Vagina (tissue), 2 donors: ENCODE measurements at places on chromosomes 7 and 10. TPM values are rescaled to one million over a fixed set of nuclear protein-coding genes. Genes with fewer than 3 reads are reported as not detected.

GRCh38 chr7:4817178-4817901, 41.9 kb downstream of the AP5Z1 start:
- peaks cover 9% of the 10 kb centered on the region for H3K4me1 ChIP-seq
- no peak overlapping the region for H3K4me3 ChIP-seq

DNA sequence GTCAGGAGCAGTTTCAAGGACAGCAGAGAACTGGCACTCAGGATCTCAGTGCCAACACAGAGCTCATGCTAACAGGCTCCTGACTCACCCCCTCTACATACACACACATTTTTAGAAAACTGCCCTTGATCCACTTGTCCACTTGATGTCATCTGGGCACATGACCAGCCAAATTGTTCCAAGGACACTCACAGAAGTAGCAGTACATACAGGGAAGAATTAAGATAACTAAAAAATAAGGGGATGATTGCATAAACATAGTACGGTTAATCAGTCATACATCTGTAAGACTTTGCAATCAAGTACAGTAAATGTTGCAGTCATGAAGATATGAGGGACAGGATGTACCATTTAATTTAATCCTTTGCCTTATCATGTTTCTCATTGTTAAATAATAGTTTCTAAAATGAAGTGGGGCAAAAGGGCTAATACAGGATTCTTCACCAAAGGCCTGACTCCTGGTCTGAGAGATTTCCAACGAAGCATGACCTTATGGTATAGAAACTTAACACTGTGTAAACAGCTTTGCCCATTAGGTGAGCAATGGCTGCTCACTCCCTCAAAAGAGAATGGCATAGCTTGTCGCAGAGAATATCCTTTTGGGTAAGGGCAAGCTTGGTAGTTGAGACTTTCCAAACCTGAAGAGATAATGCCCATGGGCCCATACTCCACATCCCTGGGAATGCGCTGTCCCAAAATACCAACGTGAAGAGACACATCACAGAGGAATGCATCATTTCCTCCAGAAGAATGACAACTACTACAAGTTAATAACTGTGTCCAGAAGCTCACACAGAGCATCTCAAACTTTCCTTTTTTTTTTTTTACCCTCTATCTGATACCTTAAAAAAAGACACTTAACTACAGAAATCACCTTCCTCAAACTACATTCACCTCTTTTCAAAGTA, 94.1 kb downstream of the ARMH3 start:
- no peak overlapping the region for H3K4me3 ChIP-seq
- DNase-seq: no peak
- H3K27ac ChIP-seq: no peak overlapping the region

- no peaks in the 10 kb centered on the region for H3K27me3 ChIP-seq
- no peaks in the 10 kb centered on the region for H3K36me3 ChIP-seq
- H3K4me1 ChIP-seq: peaks cover 49% of the 10 kb centered on the region
- DNase-seq: no peak
- H3K27ac ChIP-seq: peak overlapping the region; percentile 60
Measured at GRCh38 chr10:102633848-102634247, 10.4 kb upstream of the TRIM8 start.

- H3K27ac ChIP-seq: no peak overlapping the region
- no peaks in the 10 kb centered on the region for H3K36me3 ChIP-seq
- no peaks in the 10 kb centered on the region for H3K27me3 ChIP-seq
- no peak overlapping the region for H3K4me3 ChIP-seq
Measured at GRCh38 chr7:157898261-157898660, 561.5 kb downstream of the DNAJB6 start.

- no peaks in the 10 kb centered on the region for H3K27me3 ChIP-seq
- H3K4me1 ChIP-seq: no peaks in the 10 kb centered on the region
- DNase-seq: no peak
Measured at GRCh38 chr10:28214219-28214618, 88.6 kb downstream of the MPP7 start.

GRCh38 chr10:103598654-103599115, 105.2 kb downstream of the NEURL1 start:
- H3K27me3 ChIP-seq: no peaks in the 10 kb centered on the region
- no peak for DNase-seq
- no peaks in the 10 kb centered on the region for H3K36me3 ChIP-seq
- H3K27ac ChIP-seq: peak overlapping the region; percentile 74

DNA sequence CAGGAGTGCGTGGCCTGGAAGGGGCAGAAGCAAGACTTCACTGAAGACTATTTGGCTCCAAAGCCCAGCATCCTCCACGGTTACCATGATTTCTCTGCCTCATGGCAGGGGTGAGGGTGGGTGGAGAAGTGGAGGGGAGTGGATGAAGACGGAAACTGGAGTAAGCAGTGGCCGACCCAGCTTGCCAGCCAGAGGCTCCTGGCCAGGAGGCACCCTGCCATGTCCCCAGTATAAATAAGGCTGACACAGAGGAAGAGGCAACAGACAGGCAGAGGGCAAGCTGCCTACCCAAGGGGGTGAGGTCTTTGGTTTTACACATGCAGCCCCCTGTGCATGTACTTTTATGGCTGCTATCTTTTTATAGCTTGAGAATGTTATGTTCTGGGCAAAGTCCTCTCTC, 102.6 kb upstream of the TBX20 start:
- no peaks in the 10 kb centered on the region for H3K27me3 ChIP-seq
- DNase-seq: no peak

- H3K27ac ChIP-seq: no peak overlapping the region
- H3K4me1 ChIP-seq: no peaks in the 10 kb centered on the region
- no peaks in the 10 kb centered on the region for H3K36me3 ChIP-seq
- H3K4me3 ChIP-seq: no peak overlapping the region
Measured at GRCh38 chr7:111212857-111213523, 122.1 kb downstream of the LRRN3 start.

DNA sequence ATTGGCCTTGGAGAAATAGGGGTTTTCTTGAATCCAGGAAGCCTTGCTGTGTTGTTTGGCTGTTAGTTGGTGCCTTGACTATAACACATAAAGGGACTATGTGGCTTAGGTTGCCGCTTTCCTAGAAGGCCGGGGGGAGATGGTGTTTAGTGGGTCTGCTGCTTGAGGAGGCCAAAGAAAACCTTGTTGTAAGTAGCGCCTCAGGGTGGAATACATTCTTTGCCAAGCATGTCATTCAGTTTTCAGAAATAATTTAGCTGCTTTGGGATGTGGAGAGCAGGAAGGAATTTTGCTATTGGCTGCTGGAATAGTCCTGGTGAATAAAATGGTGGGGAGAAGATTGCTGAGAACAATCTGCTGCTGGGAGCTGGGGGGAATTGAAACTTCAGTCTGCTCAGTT, 132.9 kb upstream of the WNT16 start:
- H3K27me3 ChIP-seq: no peaks in the 10 kb centered on the region
- no peak overlapping the region for H3K4me3 ChIP-seq
- H3K27ac ChIP-seq: no peak overlapping the region
- no peaks in the 10 kb centered on the region for H3K36me3 ChIP-seq

DNA sequence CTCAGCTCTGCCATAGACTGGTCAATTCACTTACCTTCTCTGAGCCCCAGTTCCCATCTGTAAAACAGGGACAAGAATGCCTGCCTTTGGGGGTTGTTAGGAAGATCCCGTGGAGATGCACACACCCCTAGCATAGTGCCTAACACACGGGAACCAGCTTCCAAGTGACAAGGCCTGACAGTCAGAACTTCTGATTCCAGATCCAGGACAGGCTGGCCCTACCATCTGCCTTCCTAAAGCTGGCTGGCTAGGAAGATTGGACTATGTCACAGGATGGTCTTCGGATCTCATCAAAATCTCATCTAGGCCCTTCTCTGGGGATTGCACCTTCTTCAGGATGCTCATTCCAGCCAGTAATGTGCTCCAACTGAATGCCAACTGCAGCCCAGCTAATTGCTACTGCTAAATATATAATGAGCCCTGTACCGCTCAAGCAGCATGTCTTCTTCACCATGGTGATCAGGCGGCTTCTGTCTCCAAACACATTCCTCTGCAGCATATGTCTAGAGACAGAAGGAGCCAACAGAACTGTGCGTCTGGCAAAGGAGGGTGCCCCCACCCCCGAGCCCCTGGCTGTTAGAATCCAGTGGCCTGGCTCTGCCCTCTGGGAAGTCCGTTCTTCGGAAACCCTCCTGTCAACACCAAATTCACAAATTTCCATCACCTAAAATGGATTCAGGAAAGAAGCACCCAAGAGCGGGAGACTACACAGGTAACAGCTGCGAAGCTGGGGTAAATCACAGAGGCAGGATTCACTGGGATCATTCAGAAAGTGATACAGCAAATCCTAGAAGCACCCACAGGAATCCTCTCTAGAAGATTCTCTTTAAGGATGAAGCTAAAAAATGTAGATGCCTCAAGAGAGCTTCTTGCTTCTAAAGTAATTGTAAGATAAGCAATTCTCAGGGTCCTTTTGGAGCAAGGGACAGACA, 142.1 kb upstream of the EEPD1 start:
- peak; percentile 58 for DNase-seq
- no peaks in the 10 kb centered on the region for H3K27me3 ChIP-seq
- no peak overlapping the region for H3K4me3 ChIP-seq
- no peaks in the 10 kb centered on the region for H3K4me1 ChIP-seq
- H3K36me3 ChIP-seq: no peaks in the 10 kb centered on the region

DNA sequence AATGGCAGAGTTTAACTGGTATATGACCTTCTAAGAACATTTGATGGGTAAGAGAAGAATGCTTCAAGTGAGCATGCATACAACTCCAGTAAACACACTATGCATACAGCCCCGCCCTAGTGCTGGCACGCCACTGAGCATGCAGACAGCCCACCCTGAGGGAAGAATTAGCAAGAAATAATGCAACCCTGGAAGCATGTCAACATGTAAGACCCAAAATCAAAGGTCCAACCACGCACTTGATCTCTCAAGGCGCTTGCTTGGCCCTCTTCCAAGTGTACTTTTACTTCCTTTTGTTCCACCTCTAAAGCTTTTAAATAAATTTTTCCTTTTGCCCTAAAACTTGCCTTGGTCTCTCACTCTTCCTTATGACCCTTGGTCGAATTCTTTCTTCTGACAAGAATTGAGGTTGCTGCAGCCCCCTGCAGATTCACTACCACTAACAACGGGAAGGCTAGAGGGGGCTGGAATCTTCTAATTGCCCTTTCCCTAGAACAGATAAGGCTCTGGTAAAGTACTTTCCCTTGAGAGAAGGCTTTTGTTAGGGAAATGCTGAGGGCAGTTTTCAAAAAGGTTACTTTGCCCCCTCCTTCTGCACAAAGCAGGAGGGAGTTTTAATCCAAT, 3.4 kb downstream of the FAM24B start:
- DNase-seq: no peak
- no peaks in the 10 kb centered on the region for H3K27me3 ChIP-seq
- H3K4me1 ChIP-seq: peaks cover 17% of the 10 kb centered on the region
- H3K4me3 ChIP-seq: no peak overlapping the region

GRCh38 chr10:129742742-129743550, 221.1 kb downstream of the EBF3 start:
- H3K4me1 ChIP-seq: no peaks in the 10 kb centered on the region
- peak; percentile 75 for DNase-seq
- H3K4me3 ChIP-seq: no peak overlapping the region
- H3K36me3 ChIP-seq: no peaks in the 10 kb centered on the region
- H3K27me3 ChIP-seq: no peaks in the 10 kb centered on the region
- no peak overlapping the region for H3K27ac ChIP-seq

- peaks cover 9% of the 10 kb centered on the region for H3K4me1 ChIP-seq
- no peaks in the 10 kb centered on the region for H3K36me3 ChIP-seq
- DNase-seq: no peak
- no peak overlapping the region for H3K27ac ChIP-seq
- no peaks in the 10 kb centered on the region for H3K27me3 ChIP-seq
Measured at GRCh38 chr7:40244226-40244625, 109.4 kb downstream of the SUGCT start.

DNA sequence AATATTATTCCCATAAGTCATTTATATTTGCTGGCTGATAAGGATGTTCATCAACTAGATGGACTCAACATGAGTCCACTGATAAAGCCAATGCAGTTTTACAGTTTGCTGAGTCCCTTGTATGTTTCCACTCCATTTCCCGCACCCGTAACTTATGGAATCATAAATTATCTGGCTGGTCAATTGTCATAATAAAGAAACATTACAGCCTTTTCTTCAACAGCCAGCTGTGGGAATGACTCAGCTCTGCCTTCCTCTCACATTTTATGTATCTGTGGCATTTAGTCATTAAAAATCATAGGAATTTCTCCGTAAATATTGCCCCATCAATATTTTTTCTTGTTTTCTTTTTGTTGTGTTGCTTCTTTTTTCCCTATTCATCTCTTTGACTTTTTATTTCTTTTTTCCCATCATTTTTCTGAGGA, 22.3 kb upstream of the TMEM26 start:
- H3K27ac ChIP-seq: no peak overlapping the region
- no peak for DNase-seq
- no peaks in the 10 kb centered on the region for H3K36me3 ChIP-seq
- no peaks in the 10 kb centered on the region for H3K27me3 ChIP-seq
- H3K4me3 ChIP-seq: no peak overlapping the region

DNA sequence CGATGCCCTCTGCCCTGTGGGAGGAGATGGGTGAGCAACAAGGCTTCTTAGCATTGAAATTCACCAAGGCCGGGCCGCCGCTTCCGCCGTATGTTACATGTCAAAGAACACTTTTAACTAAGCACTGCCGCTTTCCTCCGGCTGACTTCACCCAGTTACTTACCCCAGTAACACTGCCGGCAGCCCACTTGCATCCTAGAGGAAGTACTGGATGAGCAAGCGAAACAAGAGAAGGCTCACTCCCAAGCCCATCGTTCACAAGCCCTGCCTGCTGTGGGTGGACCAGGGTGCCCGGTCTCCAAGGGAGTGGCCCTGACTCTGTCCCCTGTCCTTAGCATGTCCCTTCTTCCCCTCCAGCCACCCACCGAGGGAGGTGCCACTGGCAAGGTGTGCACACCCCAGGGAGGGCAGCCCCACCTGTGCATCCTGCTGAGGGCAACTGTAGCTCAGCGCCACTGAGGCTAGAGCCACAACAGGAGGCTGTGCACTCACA, 73.1 kb upstream of the EBF3 start:
- no peaks in the 10 kb centered on the region for H3K36me3 ChIP-seq
- no peak overlapping the region for H3K4me3 ChIP-seq
- no peaks in the 10 kb centered on the region for H3K4me1 ChIP-seq

- no peaks in the 10 kb centered on the region for H3K36me3 ChIP-seq
- H3K4me3 ChIP-seq: no peak overlapping the region
- H3K4me1 ChIP-seq: no peaks in the 10 kb centered on the region
- H3K27me3 ChIP-seq: no peaks in the 10 kb centered on the region
- no peak overlapping the region for H3K27ac ChIP-seq
Measured at GRCh38 chr7:8126601-8127167, 135.3 kb downstream of the ICA1 start.

- peaks cover 13% of the 10 kb centered on the region for H3K4me1 ChIP-seq
- H3K27me3 ChIP-seq: no peaks in the 10 kb centered on the region
- H3K27ac ChIP-seq: peak overlapping the region; percentile 95
Measured at GRCh38 chr10:35194906-35195305, 68.3 kb downstream of the CREM start.

CYCS gene
- total RNA-seq: 21.6 TPM

GSTO2 gene
- 13.8 TPM for total RNA-seq

ELN gene
- 38.3 TPM for total RNA-seq

AMZ1 gene
- 1.2 TPM for total RNA-seq

CFTR gene
- not detected for total RNA-seq

SLC26A4 gene
- total RNA-seq: not detected

NRCAM gene
- total RNA-seq: 7.9 TPM

AHR gene
- 122 TPM for total RNA-seq
